ENCODE measurements at places on chromosomes 7 and 10. TPM values are rescaled to one million over a fixed set of nuclear protein-coding genes. Genes with fewer than 3 reads are reported as not detected.

- DNase-seq: no peak
These were observed 6.5 kb upstream of the PODXL start for GRCh38 chr7:131562941-131563340.

DNA sequence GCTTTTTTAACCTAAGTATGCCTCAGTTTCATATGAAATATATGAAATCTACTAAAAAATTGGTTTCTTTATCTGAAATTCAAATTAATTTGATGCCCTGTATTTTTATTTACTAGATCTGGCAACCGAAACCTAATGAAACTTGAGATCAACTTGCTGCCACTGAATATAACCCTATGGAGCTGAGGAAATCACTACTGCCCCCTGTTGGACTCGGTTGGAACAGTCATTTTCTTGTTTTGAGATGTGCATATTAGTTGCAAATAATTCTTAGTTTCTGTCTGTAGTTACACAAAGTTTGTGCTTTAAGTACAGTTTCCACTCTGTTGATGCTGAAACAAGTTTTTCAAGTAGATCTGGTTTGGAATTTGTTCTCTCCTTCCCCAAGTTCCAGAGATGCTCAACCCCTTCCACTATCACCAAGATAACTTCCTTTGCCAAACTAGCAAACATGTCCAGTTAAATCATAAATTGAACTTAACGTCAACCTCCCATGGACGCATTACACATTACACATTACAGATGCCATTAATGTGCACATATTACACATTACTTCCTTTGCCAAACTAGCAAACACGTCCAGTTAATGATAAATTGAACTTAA, 22.2 kb upstream of the EXOC4 start:
- DNase-seq: peak; percentile 35

GRCh38 chr7:36154255-36155212, 1.5 kb downstream of the EEPD1 start:
- DNase-seq: no peak

DNA sequence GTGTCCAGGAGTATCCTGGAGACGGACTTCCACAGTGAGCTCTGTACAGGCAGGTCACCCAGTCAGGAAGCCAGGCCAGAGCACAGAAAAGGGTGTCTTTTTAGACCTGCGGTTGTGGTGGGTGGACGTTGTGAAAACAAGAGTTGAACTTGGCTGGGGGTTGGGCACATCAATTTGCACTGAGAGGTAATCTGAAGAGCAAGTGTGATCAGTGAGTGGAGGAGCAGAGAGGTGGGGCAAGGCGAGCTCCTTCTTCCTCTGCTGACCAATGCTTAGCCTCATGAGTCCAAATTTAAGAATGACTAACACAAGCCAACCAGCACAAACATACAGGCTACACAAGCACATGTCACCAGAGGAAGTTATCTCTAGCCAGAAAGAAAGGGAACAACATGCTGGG, 310.8 kb downstream of the TCERG1L start:
- DNase-seq: no peak

Gene VAX1
- not detected for total RNA-seq

Gene TMEM196
- 0.12 TPM for total RNA-seq

Gene TUBB8
- total RNA-seq: not detected
